ENCODE measurements at places on chromosomes 4 and X. TPM values are rescaled to one million over a fixed set of nuclear protein-coding genes. Genes with fewer than 3 reads are reported as not detected.

- H3K27me3 ChIP-seq: no peaks in the 10 kb centered on the region
- no peak for DNase-seq
- no peaks in the 10 kb centered on the region for H3K36me3 ChIP-seq
- H3K4me3 ChIP-seq: no peak overlapping the region
- no peaks in the 10 kb centered on the region for H3K4me1 ChIP-seq
These were observed 368.3 kb upstream of the GNPDA2 start for GRCh38 chr4:45094684-45095083.

GRCh38 chrX:37958525-37959211 is 47.7 kb upstream of the SYTL5 start:
- no peak overlapping the region for H3K4me3 ChIP-seq
- no peaks in the 10 kb centered on the region for H3K4me1 ChIP-seq
- peak; percentile 1 for DNase-seq
- H3K27me3 ChIP-seq: no peaks in the 10 kb centered on the region
- no peak overlapping the region for H3K27ac ChIP-seq

DNA sequence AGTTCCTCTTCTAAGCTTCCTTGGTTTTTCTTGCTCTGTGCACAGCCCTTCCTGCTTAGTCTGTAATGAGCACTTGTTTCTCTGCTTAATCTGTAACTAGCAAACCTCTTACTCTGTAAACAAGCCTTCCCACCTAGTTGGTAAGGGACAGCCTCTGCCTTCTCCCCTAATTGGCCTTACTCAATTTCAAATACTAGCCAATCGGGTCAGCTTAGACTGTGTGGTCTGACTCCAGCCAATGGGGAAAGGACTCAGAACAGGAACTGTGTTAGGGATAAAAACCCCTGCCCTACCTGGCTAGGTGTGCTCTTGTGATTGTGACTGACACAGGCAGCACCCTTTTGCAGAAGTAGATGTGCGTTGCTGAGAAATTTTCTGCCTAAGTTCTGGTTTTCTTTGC is 136.5 kb upstream of the AADAT start:
- H3K36me3 ChIP-seq: no peaks in the 10 kb centered on the region
- no peaks in the 10 kb centered on the region for H3K4me1 ChIP-seq
- no peak for DNase-seq
- H3K27ac ChIP-seq: no peak overlapping the region
- no peak overlapping the region for H3K4me3 ChIP-seq
- no peaks in the 10 kb centered on the region for H3K27me3 ChIP-seq

- no peaks in the 10 kb centered on the region for H3K36me3 ChIP-seq
- H3K4me1 ChIP-seq: no peaks in the 10 kb centered on the region
- no peaks in the 10 kb centered on the region for H3K27me3 ChIP-seq
These were observed 62.9 kb upstream of the NDST3 start for GRCh38 chr4:117971403-117971802.

GRCh38 chr4:138953961-138954371 is 61.6 kb upstream of the NOCT start:
- H3K27ac ChIP-seq: no peak overlapping the region
- no peak overlapping the region for H3K4me3 ChIP-seq
- H3K27me3 ChIP-seq: no peaks in the 10 kb centered on the region
- H3K4me1 ChIP-seq: no peaks in the 10 kb centered on the region

DNA sequence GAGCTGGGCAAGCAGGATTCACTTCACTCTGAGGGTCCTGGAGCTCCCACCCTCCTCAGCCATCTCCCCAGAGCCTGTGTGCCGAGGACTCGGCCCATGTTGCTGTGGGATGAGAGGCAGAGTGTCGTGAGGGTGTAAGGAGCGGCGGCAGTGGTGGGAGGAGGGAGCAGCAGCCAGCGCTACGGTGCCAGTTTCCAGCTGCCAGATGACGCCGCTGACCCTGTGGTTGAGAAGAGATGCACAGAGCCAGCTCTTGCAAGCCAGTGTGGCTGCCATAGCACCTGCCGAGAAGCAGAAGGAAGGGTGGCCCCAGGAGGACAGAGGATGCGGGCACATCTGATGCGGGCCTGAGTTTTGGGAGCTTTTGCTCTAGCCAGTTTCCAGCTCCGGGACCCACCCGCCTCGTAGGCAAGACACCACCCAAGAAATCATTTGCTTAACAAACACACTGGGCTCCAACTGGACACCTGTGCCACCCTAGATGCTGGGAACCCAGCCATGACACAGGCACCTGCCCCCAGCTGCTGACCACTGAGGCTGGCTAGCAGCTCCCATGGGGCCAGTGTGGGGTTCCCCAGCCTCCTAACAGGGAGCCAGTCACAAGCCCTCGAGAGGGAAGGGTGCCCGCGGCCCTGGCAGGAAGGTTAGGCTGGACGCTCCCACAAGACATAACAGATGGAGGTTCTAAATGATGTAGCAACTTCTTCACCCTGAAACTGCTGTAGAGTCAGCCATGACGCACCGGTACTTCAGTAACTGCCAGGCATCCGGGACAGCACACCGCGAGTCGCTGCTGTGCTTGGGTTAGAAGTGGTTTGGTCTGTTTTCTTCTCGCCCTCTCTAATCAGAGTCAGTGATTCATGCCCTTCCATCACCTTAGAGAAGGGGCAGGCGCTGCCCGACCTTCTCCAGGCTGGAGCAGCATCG is 8.9 kb downstream of the MSANTD1 start:
- H3K27me3 ChIP-seq: no peaks in the 10 kb centered on the region
- peak; percentile 81 for DNase-seq
- no peak overlapping the region for H3K27ac ChIP-seq

GRCh38 chr4:159126716-159127115 is 23.8 kb downstream of the RAPGEF2 start:
- no peak for DNase-seq
- H3K4me1 ChIP-seq: peaks cover 9% of the 10 kb centered on the region
- H3K4me3 ChIP-seq: no peak overlapping the region
- H3K27me3 ChIP-seq: no peaks in the 10 kb centered on the region
- H3K36me3 ChIP-seq: no peaks in the 10 kb centered on the region
- no peak overlapping the region for H3K27ac ChIP-seq

DNA sequence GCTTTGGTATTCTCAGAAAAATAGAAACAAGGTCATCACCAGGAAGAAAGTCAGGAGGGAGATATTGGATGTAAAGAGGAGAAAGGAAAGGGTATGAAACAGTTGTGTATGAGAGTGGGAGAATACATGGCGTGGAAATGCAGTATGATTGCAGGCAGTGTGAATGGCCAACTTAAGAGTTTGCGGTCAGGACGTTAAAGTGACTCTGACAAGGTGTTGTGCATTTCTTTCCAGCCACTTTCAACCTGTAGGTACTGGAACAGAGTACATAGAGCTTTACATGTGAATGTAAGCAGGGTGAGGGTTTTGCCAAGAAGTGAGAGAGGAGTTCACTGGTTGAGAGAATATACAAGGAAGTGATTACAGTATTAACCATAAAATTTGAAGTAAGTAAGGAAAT is 15.7 kb downstream of the ATP10D start:
- no peaks in the 10 kb centered on the region for H3K27me3 ChIP-seq
- no peak for DNase-seq
- H3K36me3 ChIP-seq: no peaks in the 10 kb centered on the region
- no peak overlapping the region for H3K27ac ChIP-seq
- no peak overlapping the region for H3K4me3 ChIP-seq
- no peaks in the 10 kb centered on the region for H3K4me1 ChIP-seq

GRCh38 chr4:856225-856901 is 30.4 kb upstream of the CPLX1 start:
- no peak for DNase-seq
- no peak overlapping the region for H3K4me3 ChIP-seq
- no peaks in the 10 kb centered on the region for H3K27me3 ChIP-seq
- H3K27ac ChIP-seq: no peak overlapping the region
- H3K36me3 ChIP-seq: peaks cover 43% of the 10 kb centered on the region
- H3K4me1 ChIP-seq: no peaks in the 10 kb centered on the region

DNA sequence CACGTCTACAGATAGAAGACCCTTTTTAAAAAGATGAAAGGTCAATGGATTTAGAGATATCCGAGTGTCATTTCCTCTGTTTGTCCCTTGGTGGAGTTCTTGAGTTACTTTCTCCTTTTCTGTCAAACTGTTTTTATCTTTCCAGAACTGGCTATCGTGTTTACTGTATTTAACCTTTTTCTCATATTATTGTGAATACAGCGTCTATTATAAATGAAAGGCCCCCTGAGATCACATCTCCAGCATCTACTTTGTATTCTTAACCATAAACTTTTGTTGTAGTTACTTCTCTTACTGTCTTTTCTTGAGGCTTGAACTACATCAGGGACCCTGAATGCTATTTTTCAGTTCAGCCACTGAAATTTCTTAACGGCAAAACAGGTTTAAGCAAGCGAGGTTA is 4.0 kb upstream of the PCDH7 start:
- no peak overlapping the region for H3K27ac ChIP-seq
- no peak for DNase-seq
- H3K4me3 ChIP-seq: no peak overlapping the region
- H3K36me3 ChIP-seq: no peaks in the 10 kb centered on the region

GRCh38 chrX:152024710-152025109 is 50.2 kb upstream of the GABRE start:
- no peak overlapping the region for H3K27ac ChIP-seq
- no peak for DNase-seq
- H3K27me3 ChIP-seq: no peaks in the 10 kb centered on the region
- H3K4me1 ChIP-seq: no peaks in the 10 kb centered on the region
- H3K4me3 ChIP-seq: no peak overlapping the region

- H3K36me3 ChIP-seq: no peaks in the 10 kb centered on the region
- DNase-seq: no peak
- no peak overlapping the region for H3K4me3 ChIP-seq
These were observed 51.5 kb upstream of the RAB9B start for GRCh38 chrX:103883533-103883932.

- no peak overlapping the region for H3K27ac ChIP-seq
- no peak overlapping the region for H3K4me3 ChIP-seq
- H3K36me3 ChIP-seq: no peaks in the 10 kb centered on the region
These were observed 303.8 kb upstream of the KLF3 start for GRCh38 chr4:38360201-38360600.

DNA sequence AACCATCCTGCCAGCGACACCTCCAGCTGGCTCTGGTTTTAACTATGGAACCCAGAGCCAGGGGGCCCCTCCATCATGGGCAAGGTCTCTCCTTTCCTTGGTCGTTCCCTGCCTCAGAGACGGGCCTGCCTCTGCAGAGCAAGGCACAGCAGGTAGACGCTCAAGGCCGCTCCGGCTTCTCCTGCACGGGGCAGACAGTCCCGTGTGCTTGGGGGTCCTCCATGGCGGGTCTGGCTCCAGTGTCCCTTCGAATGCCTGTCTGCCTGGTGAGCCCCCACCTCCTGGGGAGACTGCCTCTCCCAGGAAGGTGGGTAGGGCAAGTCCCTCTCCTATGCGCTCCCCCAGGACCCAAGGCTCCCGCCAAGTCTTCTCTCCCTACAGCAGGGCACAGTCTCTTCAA is 71.5 kb downstream of the ACOX3 start:
- no peaks in the 10 kb centered on the region for H3K36me3 ChIP-seq
- peaks cover 54% of the 10 kb centered on the region for H3K4me1 ChIP-seq
- no peaks in the 10 kb centered on the region for H3K27me3 ChIP-seq
- H3K4me3 ChIP-seq: no peak overlapping the region
- H3K27ac ChIP-seq: no peak overlapping the region

DNA sequence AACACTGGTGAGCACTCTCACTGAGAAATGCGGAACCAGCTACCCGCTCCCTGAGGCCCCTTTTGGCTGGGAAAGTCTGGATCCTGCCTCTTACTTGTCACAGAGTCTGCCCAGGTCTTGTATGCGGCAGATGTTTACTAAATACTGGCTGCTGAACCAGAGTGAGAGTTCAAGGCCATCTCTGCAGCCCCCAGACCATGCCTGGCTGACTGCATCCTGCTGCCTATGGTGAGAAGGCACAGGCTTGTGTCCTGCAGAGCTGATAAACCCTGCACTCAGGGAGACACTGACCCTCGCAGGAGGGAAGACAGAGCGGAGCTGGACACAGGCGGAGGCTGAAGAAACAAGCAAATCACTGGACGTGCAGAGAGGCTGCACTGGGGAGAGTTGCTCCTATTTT is 46.5 kb downstream of the JAKMIP1 start:
- no peak overlapping the region for H3K27ac ChIP-seq
- no peaks in the 10 kb centered on the region for H3K27me3 ChIP-seq

DNA sequence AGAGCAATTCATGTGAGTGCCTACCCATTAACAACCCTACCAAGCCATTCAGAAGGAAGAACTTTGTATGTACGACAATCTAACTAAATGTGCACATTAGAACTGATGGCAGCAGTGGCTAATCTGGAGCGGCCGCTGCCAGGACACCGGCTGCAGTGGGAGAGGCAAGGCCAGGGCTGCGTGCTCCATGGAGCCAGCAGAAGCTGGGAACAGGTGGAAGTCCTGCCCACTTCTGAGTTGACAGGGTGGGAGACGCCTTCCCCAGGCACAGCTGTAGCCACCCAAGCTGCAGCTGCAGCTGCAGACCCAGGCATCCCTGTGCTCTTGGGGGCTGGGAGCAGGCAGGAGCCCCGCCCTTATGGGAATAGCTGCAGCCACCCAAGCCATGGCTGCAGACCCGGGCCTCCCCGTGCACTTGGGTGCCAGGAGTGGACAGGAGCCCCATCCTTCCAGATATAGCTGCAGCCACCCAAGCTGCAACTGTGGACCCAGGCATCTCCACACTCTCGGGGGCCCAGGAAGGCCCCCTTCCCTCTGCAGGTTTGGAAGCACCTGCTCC is 79.1 kb upstream of the DDX60 start:
- H3K36me3 ChIP-seq: peaks cover 10% of the 10 kb centered on the region
- H3K27ac ChIP-seq: no peak overlapping the region
- no peak overlapping the region for H3K4me3 ChIP-seq
- H3K4me1 ChIP-seq: no peaks in the 10 kb centered on the region

GRCh38 chr4:114279711-114280110 is 300.3 kb upstream of the ARSJ start:
- no peaks in the 10 kb centered on the region for H3K27me3 ChIP-seq
- no peak overlapping the region for H3K4me3 ChIP-seq
- no peaks in the 10 kb centered on the region for H3K36me3 ChIP-seq
- no peak for DNase-seq
- no peak overlapping the region for H3K27ac ChIP-seq

DNA sequence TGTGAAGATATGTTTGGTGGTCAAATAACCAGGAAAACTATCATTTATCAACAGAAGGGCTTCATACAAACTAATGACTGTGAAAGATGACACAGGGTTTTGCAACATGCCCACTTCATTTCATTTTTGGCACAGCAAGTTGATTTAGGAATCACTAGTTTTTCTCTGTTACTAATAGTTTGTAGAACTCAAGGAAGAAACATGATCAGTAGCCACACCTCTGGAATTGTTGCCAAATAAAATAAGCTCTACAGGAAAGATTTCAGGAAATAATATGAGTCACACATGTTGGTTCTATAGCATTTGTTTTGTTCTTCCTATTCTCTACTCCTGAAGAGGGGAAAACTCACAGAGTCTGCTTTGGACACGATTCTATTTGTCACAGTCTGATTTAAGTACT is 255.4 kb downstream of the TLL1 start:
- H3K27ac ChIP-seq: no peak overlapping the region
- no peak overlapping the region for H3K4me3 ChIP-seq
- no peak for DNase-seq
- no peaks in the 10 kb centered on the region for H3K27me3 ChIP-seq
- H3K36me3 ChIP-seq: no peaks in the 10 kb centered on the region

GPC4 gene
- total RNA-seq: 8.5 TPM

HSFX3 gene
- not detected for total RNA-seq

ASB12 gene
- total RNA-seq: not detected

DMRTC1 gene
- 0.27 TPM for total RNA-seq
